ENCODE measurements at places on chromosomes 4 and X.

GRCh38 chr4:156280686-156281085 lies 327.0 kb upstream of the CTSO start:
- no peak for DNase-seq

DNA sequence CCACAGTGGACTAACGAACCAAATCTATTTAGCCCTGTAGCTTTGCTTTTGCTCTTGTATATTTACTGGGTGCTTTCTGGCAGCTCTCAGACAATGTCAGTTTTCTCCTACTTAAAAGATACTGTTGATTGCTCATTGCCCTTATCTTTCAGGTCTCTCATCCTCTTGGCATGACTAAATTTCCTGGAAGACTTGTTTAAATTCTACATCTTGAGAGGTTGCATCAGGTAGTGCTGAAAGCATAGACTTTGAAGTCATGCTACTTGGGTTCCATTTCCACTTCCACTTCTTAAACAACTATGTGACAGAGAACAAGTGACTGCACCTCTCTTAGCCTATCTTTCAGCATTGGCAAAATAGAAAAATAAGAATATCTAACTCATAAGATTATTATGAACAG lies 8.4 kb downstream of the TDO2 start:
- DNase-seq: no peak

- DNase-seq: no peak
These were observed 16.5 kb downstream of the MCF2 start for GRCh38 chrX:139691493-139691842.

DNA sequence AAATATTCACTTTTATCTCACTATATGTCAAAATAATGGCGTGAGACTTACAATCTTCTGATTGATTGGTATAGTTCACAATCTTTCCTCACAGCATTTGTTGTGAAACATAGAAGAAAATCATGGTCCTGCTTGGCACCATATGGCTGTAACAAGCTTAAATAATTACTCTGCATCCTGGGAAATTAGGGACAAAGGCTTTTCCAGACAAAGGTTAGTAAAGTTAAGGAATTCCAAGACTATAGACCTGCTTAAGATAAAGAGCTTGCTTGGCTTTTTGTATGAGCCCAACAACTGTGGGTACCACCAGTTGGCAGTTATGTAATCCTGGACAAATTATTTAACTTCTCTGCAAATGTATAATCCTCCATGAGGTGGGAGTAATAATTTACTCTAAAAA lies 3.4 kb upstream of the PCDH18 start:
- no peak for DNase-seq

DNA sequence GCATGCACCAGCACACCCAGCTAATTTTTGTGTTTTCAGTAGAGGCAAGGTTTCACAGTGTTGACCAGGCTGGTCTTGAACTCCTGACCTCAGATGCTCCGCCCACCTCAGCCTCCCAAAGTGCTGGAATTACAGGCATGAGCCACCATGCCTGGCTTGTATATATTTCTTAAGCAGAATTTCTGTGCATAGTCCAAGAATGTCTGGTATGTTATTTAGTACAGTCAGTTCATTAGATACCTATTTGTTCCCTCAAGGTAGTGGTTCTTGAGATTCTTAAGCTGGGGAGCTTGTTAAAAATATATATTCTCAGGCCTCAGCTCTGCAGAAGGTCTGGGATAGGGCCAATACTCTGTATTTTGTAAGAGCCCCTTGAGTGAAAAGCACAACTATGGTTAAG lies 4.6 kb upstream of the SERTM2 start:
- DNase-seq: no peak

- no peak for DNase-seq
These were observed 410.6 kb downstream of the HNRNPD start for GRCh38 chr4:81963015-81963762.

DNA sequence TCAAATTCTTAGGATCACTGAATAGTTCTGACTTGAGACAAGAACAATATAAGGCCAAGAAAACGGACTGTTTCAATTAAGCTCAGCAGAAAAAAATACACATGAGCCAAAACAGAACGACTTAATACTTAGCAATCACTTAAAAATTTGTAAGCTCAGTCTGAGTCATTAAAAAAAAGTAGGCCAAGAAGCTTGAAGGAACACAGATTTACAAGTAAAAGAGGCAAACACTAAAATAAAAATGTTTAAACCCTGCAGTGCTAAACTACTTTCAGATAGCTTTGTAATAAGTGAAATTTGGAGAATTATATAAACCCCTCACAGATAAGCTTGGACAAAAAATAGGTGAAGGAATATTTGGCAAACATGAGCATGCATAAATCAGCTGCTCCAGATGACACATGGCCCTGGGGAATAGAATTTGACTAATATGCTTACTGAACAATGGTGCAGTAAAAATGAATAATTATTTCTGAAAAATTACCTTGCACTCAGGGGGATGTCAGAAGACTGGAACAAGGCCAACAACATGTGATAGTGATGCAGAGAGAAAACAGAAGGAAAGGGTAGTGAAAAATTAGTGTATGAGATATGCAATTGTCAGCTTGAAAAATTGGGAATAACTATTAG lies 49.6 kb downstream of the LNX1 start:
- DNase-seq: no peak

Measured in NCI-H1930 (cell line).